ENCODE measurements at places on chromosomes 11 and 22.

- DNase-seq: no peak
Measured at GRCh38 chr11:40273192-40273732, 1186.2 kb downstream of the LRRC4C start.

DNA sequence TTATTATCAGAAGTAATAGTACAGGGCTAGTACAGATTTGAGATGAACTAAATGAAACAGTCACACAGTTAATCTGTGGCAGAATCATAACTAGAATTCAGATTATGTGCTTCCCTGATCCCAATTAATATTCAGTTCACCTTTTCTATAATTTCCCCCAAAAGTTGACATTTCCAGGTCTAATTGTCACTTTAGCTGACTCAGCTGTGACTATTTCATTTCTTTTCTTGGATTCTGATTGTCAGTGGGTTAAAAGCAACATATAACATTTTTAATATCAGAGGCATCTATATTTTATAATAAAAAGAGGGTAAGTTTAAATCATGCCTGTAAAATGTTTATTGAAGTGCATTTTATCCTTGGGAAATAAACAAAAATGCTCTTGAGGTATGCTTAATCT lies 28.8 kb upstream of the SOX6 start:
- DNase-seq: no peak

- DNase-seq: no peak
Measured at GRCh38 chr11:96339706-96340554, 3.1 kb downstream of the MAML2 start.

GRCh38 chr22:25645964-25646363 lies 81.5 kb downstream of the GRK3 start:
- DNase-seq: no peak

- no peak for DNase-seq
Measured at GRCh38 chr11:118521892-118522311, 5.4 kb upstream of the TTC36 start.

- no peak for DNase-seq
Measured at GRCh38 chr22:29163808-29164207, 41.9 kb upstream of the EMID1 start.

Measured in DMS53 (cell line).